ENCODE measurements at places on chromosomes 5 and 9. TPM values are rescaled to one million over a fixed set of nuclear protein-coding genes. Genes with fewer than 3 reads are reported as not detected.
A peak's percentile ranks its signal among the peaks of the same experiment; 100 is the strongest.

DNA sequence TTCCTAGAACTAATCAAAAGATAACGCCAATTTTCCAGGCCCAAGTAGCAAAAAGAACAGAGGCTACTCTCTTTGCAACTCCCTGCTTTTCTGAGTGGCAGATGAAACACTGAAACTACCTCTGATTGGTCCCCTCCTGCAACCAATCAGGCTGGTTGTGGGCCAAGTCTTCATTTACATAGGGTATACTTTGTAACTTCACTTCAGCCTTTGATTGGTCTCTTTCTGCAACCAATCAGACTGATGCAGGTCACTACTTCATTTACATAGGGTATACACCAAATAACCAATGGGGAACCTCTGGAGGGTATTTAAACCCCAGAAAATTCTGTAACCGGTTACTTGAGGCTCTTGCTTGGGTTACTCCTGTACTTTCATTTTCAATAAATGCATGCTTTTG lies 289.6 kb downstream of the MED10 start:
- H3K27ac ChIP-seq, result no peak overlapping the region
- no peak overlapping the region for H3K4me3 ChIP-seq
- no peaks in the 10 kb centered on the region for H3K36me3 ChIP-seq
- H3K4me1 ChIP-seq, result no peaks in the 10 kb centered on the region

DNA sequence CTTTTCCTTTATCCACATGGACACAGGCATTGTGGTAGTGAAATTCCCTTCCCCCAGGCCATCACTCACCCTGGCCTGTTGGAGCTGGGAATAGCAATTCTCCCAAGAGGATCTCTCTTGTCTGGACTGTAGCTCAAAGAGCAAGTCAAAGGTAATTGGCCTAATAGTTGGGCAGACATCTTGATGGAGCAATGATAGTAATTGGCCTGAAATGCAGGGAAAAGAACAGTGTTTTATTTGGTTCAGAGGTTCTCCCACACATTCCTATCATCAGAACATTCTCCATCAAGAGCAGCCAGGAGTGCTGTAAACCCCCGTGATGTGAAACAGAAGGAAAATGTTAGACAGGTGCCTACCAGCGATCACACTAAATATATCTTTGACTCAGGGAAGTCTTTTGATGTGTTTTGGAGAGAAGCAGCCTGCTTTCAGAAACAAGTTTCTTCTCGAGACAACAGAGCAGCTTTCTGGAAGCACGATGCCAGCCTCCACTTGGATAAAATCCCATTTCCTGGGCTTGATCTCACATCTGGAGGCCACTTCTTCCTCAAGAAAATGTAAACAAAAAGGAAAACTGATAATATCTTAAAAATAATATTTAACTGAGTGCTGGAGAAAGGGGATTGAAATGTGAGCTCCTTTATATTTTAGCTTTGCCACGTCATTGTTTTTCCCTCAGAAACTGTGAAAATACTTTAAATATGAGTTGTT lies 198.1 kb upstream of the WWC1 start:
- H3K27me3 ChIP-seq, result no peaks in the 10 kb centered on the region
- H3K4me1 ChIP-seq, result no peaks in the 10 kb centered on the region
- H3K4me3 ChIP-seq, result no peak overlapping the region

DNA sequence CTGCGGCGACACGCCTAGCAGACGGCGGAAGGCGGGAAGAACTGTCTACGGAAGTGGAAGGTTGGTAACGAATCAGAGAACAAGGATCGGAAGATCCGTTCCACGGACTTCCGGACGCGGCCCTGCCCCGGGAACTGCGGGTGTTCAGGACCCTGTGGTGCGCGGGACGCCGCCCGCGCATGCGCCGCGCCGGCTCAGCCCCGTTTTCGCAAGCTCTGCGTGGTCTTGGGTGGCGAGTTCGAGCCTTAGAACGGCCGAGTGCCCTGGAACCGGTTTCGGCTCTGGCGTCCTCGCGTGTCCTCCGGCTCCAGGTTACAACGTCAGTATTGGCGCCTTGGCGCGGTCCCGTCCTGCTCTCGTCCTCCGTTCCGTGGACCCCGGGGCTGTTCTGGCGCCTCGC lies 515 bp upstream of the RNU6ATAC start:
- no peaks in the 10 kb centered on the region for H3K27me3 ChIP-seq
- H3K4me1 ChIP-seq, result no peaks in the 10 kb centered on the region
- H3K36me3 ChIP-seq, result no peaks in the 10 kb centered on the region
- H3K4me3 ChIP-seq, result no peak overlapping the region
- H3K27ac ChIP-seq, result no peak overlapping the region

GRCh38 chr5:134503088-134503936 lies 22.2 kb upstream of the JADE2 start:
- H3K27me3 ChIP-seq, result no peaks in the 10 kb centered on the region
- H3K4me1 ChIP-seq, result no peaks in the 10 kb centered on the region
- H3K27ac ChIP-seq, result peak overlapping the region; percentile 75
- no peak overlapping the region for H3K4me3 ChIP-seq
- no peaks in the 10 kb centered on the region for H3K36me3 ChIP-seq
- DNase-seq, result peak; percentile 83

DNA sequence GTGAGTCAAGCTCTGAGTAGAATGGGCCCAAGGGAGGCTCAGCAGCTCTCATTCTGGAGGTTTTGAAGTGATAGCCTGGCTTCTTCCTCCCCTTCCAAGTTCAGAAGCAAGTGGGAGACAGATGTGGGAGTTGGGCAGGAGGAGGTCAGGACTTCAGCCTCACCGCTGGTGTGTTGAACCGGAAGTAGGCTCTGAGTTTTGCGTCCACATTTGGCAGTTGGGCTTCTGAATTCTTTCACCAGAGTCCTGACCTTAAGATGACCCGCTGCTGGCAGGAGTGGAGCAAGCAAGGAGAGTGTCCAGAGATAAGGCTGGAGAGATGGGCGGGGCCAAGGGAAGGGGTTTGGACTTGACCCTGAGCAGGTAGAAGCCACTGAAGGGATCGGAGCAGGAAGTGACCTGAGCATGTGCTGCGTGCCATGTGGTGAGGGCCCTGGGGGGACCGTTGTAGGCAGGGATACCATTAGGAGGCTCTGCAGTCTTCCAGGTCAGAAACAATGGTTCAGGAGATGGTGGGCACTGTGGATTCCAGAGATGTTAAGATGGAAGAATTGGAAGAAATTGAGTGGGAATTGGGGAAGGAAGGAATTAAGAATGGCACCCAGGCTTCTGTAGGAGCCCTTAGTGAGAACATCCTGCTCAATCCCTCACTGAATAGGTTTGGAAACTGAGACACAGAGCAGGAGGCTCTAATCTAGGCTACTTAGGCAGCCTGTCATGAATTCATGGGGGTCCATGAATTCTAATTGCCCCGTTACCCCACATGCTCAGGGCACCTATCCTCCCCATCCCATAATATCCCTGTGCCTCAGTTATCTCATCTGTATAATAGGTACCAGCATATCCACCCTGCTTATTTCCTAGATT lies 25.9 kb downstream of the GALNT12 start:
- no peaks in the 10 kb centered on the region for H3K36me3 ChIP-seq
- no peak overlapping the region for H3K4me3 ChIP-seq
- no peak for DNase-seq
- no peak overlapping the region for H3K27ac ChIP-seq
- no peaks in the 10 kb centered on the region for H3K4me1 ChIP-seq
- H3K27me3 ChIP-seq, result no peaks in the 10 kb centered on the region

DNA sequence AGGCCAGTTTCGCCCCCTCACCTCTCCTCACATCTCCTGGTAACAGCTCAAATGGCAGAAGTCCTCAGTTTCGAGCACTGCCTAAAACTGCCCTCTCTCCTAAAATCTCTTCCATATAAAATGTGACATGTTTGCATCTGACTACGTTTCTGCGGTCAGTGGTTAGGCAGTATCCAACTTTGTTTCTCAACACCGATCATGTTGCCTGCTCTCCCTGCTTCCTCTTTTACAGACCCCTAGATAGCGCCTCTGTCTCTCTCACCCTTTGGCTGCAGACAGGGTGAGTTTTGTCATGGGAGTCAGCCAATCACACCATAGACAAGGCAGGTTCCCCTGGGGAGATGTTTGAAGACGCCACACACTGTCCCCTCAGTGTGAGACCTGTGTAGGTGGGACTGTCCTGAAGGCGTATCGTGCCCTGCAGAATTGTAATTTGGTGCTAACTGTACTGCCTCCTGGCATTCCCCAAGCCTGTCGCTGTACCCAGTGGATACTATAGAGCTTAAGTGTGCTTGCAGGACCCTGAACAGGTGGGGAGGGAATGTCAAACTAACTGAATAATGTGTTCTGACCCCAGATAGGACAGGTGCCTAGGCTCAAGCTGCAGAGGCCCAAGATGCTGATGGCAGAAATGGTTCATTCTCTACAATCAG lies 1.1 kb downstream of the HEXB start:
- H3K4me1 ChIP-seq, result no peaks in the 10 kb centered on the region
- no peak for DNase-seq
- H3K4me3 ChIP-seq, result peak overlapping the region; percentile 63
- H3K27ac ChIP-seq, result peak overlapping the region; percentile 87
- peaks cover 12% of the 10 kb centered on the region for H3K36me3 ChIP-seq
- H3K27me3 ChIP-seq, result no peaks in the 10 kb centered on the region

GRCh38 chr5:1800472-1801221 lies 560 bp upstream of the NDUFS6 start:
- peaks cover 14% of the 10 kb centered on the region for H3K4me1 ChIP-seq
- no peak for DNase-seq
- H3K36me3 ChIP-seq, result no peaks in the 10 kb centered on the region
- peak overlapping the region; percentile 97 for H3K4me3 ChIP-seq
- no peaks in the 10 kb centered on the region for H3K27me3 ChIP-seq

DNA sequence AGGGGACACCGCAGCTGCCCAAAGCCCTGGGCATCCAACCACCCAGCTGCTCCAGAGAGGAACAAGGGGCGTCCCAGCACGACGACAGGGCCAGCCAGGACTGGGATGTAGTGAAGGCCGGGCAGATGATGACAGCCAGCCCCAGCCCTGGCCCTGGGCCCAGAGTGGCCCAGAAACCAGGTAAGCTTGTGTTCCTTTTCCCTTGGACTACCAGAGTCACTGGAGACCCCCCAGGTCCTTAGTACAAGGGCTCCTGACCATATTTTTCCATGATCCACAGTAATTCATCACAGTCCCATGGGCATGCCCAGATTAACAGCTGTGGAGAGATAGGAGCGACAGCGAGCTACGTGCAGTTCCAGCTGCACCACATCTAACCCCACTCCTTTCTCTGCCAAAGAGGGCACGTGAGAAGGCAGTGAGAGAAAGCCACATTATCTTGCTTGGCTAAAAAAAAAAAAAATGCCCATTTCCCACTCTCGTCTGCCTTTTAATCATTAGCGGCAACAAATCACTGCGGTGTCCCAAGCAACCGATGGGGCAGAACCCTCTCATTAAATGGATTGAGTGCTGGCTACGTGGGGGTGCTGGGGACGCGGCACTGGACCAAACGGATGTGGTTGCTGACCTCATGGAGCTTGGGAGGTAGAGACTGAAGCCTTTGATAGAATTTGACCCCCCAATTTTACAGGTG lies 21.7 kb upstream of the SYNPO start:
- H3K36me3 ChIP-seq, result no peaks in the 10 kb centered on the region
- peak overlapping the region; percentile 85 for H3K27ac ChIP-seq
- H3K4me1 ChIP-seq, result peaks cover 10% of the 10 kb centered on the region
- no peak overlapping the region for H3K4me3 ChIP-seq

IL7R gene
- total RNA-seq, result 1.4 TPM

OR13F1 gene
- total RNA-seq, result not detected

ALAD gene
- 117 TPM for total RNA-seq

UNC13B gene
- total RNA-seq, result 22.7 TPM
